ENCODE measurements at places on chromosomes 4 and X.

GRCh38 chrX:40644176-40644575 is 3.2 kb downstream of the CXorf38 start:
- DNase-seq, result peak; percentile 69

DNA sequence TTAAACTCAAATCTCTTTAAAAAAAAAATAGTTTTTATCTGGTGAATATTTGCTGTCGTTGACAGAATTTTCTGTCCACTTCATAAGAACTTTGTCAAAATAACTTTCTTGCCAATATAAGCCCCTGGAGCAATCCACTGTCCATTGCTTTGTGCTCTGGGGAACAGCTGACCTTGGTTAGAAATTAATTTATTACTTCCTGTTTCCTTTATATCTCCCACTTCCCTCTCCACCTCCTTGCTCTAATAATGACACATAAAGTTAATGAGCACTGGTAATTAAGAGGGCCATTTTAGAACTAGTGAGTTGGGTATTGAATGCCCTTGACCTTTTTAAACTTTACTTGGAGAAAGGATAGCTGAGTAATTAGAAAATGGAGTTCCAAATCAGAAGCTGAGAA is 151.3 kb upstream of the LEF1 start:
- DNase-seq, result no peak

DNA sequence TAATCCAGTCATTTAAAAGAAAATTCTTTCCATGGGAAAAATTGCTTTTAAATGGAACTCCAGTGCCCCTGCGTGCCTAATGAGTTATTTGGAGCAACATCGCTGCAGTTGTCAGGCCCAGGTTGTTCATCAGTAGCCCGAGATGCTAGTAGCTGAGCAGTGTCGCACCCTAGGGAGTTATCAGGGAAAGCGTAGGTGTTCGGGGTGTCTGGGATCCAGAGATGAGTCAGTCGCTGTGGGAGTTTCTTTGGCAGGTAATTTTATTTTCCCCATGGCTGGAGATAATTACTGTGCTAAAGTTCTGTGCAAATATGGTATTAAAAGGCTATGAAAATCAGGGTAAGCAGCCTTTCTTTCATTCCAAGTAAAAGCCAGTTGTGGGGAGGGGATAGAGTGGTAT is 49.4 kb downstream of the ANXA3 start:
- DNase-seq, result no peak

DNA sequence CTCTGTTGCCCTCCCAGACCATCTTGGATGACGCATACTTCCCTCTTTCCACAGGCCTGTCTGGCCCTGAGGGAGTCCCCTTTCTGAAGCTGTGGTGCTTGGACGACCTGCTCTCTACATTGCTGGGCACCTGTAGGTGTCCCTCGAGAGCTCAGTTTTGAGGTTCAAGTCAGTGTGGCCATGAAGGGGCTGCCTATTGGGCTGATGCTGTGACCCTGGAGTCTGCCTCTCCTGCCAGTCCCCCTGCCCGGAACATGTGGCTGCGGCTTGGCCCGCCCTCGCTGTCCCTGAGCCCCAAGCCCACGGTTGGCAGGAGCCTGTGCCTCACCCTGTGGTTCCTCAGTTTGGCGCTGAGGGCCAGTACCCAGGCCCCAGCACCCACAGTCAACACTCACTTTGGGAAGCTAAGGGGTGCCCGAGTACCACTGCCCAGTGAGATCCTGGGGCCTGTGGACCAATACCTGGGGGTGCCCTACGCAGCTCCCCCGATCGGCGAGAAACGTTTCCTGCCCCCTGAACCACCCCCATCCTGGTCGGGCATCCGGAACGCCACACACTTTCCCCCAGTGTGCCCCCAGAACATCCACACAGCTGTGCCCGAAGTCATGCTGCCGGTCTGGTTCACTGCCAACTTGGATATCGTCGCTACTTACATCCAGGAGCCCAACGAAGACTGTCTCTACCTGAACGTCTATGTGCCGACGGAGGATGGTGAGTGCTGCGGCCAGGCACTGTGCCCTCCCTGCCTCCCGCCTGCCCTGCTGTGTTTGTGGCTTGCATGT is 3.0 kb downstream of the NLGN3 start:
- DNase-seq, result no peak

DNA sequence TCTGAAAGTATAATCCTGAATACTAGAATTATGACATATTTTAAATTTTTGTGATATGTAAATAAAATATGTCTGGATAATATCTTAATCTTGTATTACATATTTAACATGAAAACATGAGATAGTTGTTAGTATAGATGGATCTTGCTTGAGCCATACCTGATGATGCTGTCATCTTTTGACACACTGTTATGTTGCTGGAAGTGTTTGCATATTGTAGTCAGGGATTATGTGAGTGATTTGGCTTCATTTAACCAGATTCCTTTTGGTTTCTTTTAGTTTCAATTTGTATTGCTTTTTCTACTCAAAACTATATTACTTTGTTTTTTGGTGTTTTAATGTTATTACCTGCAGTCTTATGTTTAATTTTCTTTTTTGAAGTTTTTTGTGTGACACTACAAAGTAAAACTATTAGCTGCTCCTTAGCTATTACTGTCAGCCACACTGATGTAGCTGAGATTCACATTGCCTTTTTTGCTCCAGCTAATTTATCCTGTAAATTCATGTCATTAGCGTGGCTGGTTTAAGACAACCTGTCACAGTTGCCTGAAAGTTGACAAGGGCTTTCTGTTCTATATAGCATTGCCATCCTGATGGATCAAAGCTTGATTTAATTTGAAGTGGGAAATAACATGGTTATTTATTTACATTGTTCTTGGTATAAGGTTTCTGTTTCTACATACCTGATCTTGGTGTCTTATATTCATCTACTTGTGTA is 33.7 kb downstream of the METAP1 start:
- DNase-seq, result peak; percentile 34

DNA sequence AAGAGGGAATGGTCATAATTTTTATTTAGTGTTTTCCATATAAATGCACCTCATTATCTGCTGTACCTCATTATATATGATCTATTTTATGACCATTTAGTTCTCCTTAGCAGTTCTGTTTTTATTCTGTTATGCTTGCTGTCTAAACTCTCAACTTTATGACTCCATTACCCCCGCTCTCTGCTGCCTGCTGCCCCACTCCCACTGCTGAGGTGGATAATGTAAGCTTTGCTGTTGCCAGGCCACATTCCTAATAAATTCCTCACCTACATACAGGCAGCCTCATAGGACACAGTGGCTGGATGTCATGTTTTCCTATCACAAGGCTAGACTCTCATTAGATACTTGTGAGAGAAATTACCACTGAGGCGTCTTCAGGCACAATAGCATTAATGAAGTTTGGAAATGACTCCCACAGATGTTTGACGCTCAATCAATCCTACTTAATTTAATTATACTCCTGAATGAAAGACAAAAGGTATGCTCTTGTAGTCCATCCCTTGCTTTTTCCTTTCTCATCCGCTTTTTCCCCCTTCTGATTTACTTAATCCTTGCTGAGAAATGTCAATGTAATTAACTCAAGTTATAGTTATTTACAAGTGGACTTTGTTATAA is 497.5 kb upstream of the IGFBP7 start:
- no peak for DNase-seq

DNA sequence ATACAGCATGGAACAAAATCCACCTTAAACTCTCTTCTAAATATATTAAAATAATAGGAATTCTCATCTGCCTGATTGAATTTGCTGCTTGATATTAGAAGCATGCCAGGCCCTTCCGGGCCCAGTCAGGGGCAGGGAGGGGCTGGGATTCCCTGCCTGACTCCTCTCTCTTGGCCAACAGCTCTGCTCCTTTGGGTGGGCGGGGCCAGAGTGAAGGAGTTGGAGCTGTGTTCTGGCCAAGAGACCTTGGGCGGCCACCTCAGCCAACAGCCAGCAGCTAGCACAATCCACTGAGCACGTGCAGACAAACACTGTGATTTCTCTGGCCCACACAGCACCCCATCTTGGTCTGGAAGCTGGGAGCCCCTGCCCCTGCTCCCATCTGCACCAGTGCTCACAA is 140.3 kb downstream of the PJA1 start:
- DNase-seq, result peak; percentile 75

DNA sequence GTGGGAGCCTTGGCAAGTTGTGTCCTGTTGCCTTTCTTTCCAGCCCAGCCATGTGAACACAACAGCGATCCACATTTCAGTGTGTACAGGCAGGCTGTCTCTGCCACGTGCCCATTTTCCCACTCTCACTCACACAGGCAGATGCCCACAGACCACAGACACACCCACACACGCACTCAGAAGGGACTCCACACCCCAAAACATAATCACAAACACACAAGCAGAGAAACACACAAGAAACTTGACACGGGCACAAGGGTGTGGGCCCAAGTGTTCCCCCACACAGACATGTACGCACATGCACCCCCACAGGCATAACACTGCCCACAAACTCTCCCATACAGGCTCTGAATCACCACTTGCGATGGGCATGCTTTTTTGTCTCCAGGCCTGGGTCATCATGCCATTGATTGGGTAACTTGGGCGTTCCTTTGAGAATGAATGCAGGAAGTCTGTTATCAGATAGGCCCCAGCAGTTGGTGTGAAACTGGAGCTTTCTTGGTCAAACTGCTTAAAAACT is 84.3 kb downstream of the NBDY start:
- DNase-seq, result peak; percentile 80

- DNase-seq, result no peak
Measured at GRCh38 chr4:62449538-62449937, 1249.4 kb downstream of the ADGRL3 start.

GRCh38 chrX:68238568-68238967 is 194.7 kb downstream of the OPHN1 start:
- no peak for DNase-seq

- DNase-seq, result peak; percentile 17
Measured at GRCh38 chr4:52625216-52625615, 33.9 kb downstream of the USP46 start.

DNA sequence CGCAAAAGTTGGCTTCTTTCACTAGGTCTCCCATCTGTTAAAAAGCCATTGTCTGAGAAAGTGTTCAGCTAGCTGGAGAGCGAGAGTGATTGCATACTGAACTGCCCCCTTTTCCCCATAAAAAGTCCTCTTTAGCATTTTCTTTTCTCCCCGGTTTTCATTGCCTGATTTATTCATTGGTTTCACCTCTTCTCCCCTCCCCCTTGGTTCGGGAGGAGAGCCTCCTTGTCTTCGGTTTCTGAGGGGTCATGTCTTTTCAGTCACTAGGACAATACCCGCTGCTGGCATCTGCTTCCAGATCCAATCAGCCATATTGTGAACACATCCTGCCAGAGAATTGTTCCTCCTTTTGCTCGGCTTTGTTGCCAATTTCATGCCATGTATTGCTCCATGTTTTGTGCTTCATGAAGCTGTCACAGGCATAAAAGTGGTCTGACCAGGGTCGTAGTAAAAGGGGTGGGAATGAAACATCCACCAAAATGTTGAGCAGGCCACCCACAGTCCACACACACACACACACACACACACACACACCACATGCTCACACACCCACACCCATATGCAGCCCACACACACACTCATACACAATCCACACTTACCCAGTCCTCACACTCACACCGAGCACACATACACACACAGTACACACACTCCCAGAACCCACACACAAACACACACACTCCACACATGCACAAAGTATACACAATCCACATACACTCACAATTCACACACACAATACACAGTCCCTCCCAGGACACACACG is 136.0 kb downstream of the NKX6-1 start:
- DNase-seq, result no peak

- DNase-seq, result no peak
Measured at GRCh38 chr4:106565727-106566126, 197.1 kb upstream of the GIMD1 start.

GRCh38 chr4:132001542-132001941 is 1147.6 kb upstream of the PCDH10 start:
- peak; percentile 76 for DNase-seq

DNA sequence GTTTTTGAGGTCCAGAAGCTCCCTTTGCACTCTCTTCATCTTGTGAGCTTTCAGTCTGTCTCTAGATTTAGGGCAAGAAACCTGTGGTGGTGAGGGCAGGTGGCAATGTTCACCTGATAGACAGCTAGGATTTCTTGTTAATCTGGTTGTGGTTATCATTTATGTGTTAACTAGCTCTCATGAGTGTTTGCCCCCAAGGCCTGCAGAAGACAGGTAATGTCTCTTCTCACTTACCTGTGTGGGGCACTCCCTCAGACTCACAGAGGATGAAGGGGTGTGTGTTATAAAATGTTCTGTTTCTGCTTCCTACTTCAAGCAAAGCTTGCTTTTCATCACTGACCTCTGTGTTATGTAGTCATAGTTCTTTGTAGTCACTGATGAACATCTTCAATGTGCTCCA is 17.8 kb downstream of the EGF start:
- DNase-seq, result no peak

DNA sequence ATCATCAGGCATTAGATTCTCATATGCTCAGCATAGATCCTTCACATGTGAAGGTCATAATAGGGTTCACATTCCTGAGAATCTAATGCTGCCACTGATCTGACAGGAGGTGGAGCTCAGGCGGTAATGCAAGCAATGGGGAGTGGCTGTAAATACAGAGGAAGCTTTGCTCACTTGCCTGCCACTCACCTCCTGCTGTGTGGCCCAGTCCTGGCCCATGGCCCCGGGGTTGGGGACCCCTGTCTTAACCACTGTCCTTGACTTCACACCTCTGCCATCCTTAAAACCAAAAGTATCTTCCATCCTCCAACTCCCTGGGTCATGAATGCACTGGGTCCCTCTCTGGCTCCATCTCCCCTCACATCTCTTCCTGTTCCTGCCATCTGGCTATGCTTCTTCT is 129.1 kb downstream of the HMX1 start:
- DNase-seq, result no peak

DNA sequence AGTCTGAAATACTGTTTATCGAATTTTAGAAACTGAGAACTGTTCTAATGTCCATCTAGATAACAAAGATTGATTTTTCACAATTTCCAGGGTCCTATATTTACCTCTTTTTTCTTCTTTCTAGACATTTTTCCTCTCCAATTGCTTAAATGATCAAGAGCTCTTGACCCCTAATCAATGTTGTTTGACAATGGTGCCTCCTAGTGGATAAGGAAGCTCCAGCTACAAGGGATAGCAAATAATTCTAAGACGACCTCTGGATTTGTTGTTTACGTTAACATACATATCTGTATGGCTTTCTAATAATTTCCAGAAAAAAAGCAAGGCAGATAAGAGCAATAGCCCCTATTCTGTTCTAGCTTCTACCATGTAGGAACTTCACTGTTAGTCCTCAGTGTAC is 35.8 kb downstream of the GPR82 start:
- DNase-seq, result peak; percentile 52

DNA sequence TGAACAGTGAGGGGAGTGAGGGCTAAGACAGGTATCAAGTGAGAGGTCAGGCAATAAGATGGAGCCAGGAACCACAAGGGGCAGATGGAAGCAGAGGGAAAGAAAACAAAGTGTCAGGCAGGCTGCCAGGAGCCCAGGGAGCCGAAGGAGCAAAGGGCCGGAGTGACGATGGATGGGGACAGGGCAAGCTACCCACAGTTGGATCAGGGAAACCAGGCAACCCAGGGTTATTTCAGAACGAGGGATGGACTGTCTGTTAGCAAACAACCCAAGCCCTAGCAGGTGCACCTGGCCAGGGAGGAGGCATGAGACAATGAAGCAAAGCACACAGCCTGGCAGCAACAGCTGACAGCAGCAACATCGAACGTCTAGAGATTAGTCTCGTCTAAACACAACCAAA is 39.2 kb downstream of the SEL1L3 start:
- no peak for DNase-seq

- DNase-seq, result no peak
Measured at GRCh38 chr4:102522031-102522440, 20.9 kb downstream of the NFKB1 start.
